ENCODE measurements at places on chromosomes 1 and 21.

GRCh38 chr1:205268846-205269680 is 41.3 kb downstream of the TMCC2 start:
- no peak for DNase-seq

- no peak for DNase-seq
Measured at GRCh38 chr1:100308777-100309176, 42.8 kb downstream of the RTCA start.

DNA sequence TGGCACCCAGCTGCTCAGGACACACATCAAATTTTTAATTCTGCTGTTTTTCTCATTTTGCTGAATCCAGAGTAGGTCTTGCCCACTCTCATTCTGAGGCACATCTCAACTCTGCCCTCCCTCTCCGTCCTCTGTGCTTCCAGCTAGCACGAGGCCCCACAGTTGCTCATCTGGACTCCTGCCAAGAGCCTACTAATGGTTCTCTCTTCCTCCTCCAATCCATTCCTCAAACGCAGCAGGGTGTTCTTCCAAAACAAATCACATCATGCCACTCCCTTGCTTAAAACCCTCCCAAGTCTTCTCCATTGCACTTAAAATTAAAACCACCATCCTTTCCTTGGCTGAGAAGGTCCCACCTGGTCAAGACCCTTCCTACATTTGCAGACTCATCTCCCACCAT is 49.8 kb upstream of the SCAF4 start:
- no peak for DNase-seq

DNA sequence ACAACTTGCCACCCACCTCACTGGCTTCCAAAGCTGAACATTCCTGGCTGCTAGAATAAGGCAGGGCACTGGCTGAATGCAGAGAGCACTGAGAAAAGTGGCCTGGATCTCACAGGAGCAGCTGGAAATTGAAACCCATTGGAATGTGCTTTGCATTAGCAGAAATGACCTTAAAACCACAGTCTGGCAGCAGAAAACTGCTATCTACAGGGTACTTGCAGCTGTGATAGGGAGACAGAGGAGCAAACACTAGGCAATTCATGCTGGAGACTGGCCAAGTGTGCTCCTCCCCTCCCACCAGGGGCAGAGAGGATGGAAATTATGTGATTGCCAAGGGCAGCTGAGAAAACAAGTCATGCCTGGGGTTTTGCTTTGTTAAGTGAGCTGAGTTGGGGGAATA is 47.2 kb downstream of the HSD3B1 start:
- DNase-seq, result no peak

DNA sequence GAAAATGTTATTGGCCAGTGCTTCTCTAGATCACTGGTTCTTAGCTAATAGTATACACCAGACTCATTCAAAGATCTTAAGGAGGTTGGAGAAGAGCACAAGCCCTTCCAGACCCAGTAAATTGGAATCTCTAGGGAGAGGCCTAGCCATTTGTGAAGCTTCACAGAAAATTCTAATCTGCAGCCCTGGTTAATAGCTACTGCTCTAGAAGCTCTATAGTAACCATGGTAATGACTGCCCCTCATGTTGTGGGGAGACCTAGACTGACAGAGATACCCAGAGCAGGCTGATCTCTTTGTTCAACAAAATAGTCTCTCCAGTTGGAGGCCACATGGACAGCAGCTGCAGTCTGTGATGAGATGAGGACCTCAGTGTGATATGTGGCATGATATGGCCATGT is 31.7 kb downstream of the ARID1A start:
- DNase-seq, result no peak

DNA sequence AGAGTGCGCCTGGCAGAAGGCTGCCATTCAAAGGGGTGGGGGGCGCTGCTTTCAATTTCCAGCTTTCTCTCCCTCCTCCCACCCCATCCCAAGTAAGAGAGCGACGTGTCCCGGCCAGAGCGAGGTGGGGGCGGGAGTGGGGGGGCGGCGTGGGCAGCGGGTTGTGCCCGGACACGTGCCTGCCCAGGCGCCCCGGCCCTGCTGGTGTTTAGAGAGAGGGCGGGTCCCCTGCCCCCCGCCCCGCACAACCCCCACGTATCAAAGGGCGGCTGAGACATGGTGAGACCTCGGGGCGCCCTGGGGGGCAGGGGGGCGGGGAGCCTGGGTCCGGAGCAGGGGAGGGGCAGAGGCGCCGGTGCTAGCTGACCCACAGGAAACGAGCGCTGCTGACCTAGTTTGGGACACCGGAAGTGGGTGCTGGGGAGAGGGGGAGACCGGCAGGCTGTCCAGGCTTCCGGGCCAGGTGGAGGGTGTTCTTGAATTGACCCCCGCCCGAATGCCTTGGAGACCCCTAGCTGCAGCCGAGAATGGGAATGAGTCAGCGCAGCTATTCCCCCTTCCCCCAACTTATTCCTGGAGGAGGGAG is 1.3 kb downstream of the ZBTB7B start:
- DNase-seq, result no peak

DNA sequence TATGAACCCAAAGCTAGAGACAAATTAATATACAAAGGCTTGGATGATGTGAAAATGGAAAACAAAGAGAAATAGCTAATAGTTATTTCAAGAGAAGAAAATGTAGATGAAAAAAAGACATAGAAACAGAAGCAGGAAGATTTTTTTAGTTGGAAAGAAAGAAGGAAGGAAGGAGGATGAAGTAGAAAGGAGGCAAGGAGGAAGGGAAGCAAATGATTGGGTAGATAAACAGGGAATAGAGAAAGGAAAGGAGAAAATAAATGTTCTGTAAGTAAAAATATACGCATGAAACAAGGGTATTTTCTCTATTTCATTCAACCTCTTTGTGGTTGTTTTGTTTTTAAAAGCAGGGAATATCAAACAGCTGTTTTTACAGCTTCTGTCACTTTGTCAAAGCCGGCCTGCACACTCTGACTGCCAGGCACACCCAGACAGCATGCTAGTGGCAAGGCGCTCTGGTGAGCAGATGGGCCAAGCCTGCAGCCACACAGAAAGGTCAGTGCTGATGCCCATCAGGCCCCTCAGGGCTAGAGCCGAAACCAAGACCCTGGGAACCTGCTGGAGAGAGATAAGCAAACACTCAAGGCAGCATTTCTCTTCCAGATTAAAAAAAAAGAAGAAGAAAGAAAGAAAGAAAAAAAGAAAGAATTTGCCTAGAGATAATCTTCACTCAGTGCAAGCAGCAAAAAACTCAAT is 72.9 kb upstream of the CTTNBP2NL start:
- no peak for DNase-seq

DNA sequence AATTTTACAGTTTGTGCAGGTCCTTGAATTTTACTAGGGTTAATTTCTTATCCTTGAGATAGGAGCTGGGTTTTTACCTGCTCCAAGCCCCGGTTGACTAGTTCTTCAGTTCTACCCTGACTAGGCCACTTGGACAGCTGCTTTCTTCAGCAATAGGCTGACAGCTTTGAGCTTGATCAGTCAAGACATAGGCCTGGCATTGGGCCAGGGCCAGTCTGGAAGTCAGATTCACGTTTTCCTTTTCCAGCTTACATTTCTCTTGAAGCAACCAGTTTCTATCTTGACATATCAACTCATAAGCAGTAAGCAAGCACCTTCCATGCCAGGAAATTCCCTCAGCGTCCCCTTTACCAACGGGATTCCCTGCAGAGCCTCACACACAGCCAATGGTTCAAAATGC is 63.7 kb upstream of the AJAP1 start:
- no peak for DNase-seq

GRCh38 chr1:72636631-72637030 is 354.3 kb upstream of the NEGR1 start:
- no peak for DNase-seq

GRCh38 chr1:22114083-22115012 is 28.5 kb downstream of the WNT4 start:
- no peak for DNase-seq

GRCh38 chr1:50412813-50413476 is 10.3 kb downstream of the DMRTA2 start:
- DNase-seq, result no peak

- peak; percentile 32 for DNase-seq
Measured at GRCh38 chr21:38660333-38661196, 145.2 kb upstream of the ETS2 start.

- DNase-seq, result no peak
Measured at GRCh38 chr1:243246916-243247315, 8.2 kb downstream of the CEP170 start.

GRCh38 chr21:34640858-34641257 is 25.9 kb upstream of the RCAN1 start:
- DNase-seq, result peak; percentile 38

DNA sequence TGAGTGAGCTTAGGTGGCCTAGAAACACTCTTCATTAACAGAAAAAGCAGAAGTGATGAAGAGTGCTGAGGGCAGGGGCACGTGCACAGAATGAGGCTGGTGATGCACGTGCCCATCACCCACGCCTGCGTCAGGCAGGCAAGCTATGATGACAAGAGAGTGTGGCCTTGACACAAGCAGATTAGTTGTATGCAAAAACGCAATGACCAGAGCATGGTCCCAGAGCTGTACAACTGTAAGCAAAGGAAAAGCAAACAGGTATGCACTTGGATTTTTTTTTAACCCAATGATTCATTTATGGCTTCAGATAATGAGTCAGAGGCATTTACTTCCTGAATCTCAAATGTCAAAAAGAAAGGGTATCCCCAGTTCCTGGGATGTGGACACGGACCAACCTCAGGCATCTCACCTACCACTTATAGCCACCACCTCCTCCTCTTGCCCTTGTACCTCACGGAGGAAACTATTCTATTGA is 9.1 kb upstream of the TMEM61 start:
- no peak for DNase-seq

GRCh38 chr1:246417152-246417812 is 89.8 kb downstream of the SMYD3 start:
- peak; percentile 8 for DNase-seq

DNA sequence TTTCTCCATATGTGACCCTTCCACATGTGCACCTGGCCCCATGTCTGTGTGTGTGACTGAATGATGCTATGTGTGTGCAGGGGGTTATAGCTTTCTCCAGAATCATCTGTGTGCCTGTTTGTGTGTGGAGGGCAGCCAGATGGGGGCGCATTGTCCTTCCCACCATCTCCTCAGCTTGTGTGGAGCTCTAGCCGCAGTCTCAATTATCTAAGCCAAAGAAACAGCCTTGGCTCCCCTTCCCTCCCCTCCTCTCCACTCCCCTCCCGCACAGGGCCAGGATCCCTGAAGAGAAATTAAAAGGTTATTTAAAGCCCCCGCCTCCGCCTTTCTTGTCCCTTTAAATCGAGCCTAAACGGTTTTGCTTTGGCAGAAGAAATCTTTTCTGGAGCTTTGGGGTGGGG is 1.8 kb upstream of the DMBX1 start:
- DNase-seq, result peak; percentile 29

DNA sequence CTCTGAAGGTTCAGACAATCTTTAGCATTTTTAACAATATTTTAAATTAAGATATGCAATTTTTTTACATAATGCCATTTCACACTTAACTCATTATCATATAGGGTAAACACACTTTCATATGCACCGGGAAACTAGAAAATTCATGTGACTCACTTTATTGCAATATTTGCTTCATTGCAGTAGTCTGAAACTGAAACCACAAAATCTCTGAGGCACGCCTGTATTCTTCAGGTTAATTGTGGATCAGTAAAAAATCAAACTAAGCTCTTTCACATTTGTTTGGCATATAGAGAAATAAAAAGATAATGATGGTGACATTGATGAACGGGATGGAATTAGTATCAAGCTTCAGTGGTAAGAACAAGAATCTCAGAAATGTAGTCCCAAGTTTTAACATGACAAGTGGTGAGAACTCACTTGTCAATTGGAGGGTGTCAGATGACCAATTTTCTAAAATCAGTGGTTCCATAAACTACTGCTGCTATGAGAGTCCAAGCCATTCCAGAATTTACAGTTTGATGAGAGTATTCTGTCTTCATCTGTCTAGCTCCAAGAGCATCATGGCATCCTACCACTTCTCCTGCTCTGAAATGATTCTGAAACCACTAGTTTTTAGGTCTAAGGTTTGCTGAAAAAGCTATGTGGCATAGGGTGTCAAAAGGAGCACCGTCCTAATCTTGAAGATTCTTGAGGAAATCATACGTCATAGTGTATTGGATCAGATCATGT is 281.0 kb downstream of the PTPRC start:
- DNase-seq, result no peak

DNA sequence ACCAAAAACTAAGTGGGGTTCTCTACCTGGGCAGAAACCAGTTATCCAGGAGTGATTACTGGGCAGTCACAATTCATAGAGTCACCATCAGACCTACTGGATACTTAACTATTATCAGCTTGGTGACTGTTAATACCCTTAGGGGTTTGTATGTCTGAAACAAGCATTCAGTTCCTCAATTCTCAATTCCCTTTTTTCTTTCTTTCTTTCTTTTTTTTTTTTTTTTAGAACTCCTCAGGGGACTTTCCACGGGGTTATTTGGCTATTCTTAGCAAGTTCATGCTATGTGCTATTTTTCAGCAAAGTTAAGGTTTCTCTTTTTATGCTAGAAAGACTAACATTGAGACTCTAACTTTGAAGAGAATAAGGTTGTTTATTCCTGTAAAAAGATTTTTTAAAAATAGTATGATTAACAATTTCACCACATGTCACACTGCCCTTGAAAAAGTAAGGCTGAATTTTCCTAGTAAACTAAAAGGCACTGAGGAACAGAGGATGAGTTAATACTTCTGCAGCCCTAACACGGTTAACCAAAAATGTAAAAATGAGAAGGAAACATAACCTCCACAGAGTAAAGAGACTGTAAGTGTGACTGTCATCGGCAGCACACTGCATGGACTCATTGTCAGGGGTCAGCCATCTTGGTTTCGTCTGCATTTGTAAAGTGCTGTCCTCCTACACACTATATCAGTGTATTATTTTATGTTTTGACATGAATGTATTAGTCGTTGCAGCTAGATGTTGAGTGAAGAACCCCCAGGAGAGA is 310.2 kb downstream of the NTNG1 start:
- DNase-seq, result no peak
